ENCODE measurements at places on chromosomes 16 and 17.

DNA sequence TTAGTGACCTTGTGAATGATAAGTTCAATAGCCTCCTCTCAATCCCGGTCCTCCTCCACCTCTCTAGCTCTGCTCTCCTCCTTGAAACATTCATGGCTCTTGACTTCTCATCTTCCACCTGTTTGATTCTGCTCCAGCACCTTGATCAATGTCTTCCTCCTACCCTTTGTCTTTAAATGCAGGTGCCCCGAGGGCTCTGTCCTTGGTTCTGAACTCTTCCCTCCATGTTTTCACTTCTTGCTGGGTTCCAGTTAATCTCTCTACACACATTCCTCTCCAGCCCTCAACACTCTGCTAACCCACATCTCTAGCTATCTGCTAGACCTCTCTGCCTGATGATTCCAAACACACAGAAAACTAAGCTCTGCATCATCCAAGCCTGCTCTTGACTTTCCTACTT, 13.4 kb downstream of the CD300E start:
- DNase-seq: no peak

- no peak for DNase-seq
Observed at GRCh38 chr17:8868529-8868951, 1.1 kb upstream of the PIK3R6 start.

DNA sequence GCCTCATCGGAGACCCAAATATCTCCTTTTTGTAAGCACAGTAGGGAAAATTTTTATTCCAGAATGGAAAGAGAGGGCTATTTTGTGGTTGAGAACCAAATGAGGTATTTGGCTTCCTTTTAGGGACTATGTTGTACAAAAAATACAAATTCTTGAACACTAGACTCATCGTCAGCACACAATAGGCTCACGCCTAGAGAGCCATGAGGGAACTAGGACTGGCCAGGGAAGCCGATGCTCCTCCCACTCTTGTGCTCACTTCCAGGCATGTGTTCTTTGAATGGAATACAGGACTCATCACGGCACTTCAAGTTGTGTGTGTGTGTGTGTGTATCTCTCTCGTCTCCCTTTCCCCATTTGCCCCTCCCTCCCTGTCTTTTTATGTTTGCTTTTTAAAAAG, 17.8 kb upstream of the BLMH start:
- DNase-seq: no peak

- no peak for DNase-seq
Observed at GRCh38 chr17:29836643-29837042, 93.4 kb downstream of the SSH2 start.

- DNase-seq: no peak
Observed at GRCh38 chr17:5516060-5516792, 29.9 kb downstream of the MIS12 start.

DNA sequence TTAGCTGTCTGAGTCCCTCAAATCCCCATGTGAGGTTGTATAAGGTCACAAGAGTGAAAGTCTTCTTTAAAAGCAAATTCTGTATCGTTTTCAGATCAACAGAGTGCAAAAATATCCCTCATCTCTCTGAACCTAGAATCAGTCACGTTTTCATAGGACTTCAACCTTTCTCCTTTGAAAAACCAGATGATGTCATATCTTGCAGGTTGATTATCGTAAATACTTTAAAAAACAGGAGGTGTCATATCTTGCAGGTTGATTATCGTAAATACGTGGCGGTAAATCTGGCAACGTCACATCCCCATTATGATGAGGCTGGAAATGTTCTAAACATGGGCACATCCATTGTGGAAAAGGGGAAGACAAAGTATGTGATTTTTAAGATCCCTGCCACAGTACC, 25.9 kb downstream of the BCO1 start:
- DNase-seq: no peak

- no peak for DNase-seq
Observed at GRCh38 chr16:75003931-75004330, 5.1 kb downstream of the ZNRF1 start.

- DNase-seq: no peak
Observed at GRCh38 chr17:76262732-76263344, 2.3 kb upstream of the UBALD2 start.

DNA sequence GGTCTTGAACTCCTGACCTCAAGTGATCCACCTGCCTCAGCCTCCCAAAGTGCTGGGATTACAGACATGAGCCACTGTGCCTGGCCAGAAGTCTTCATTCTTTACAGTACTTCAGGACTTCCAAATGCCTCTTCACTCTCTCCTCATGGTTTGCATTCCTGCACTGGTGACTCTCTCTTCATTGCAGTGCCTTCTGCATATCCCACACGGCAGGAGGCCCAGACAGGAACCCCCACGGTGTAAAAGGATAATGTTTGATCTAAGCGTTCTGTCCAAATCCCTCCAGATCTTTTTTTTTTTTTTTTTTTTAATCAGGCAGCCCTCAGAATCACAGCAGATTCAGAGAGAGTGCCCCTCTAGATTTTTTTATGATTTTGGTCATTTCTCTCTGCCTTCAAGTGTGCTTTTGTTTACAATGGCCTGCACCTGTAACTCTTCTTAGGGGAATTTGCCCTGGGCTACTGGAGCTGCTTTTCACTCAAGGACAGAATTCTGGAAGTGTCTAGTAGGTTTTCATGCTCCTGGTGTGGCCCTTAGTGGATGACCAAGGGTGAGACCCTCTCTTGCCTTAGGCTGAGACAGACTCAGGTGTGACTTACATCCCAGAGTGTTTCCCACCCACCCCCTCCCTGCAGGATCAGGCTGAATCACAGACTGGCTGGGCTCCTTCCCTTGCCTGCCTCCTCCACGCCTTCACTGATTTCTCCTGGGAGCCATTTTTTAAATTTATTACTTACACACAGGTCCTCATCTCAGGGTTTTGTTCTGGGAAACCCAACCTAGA, 19.8 kb upstream of the NF1 start:
- no peak for DNase-seq

- DNase-seq: no peak
Observed at GRCh38 chr16:88705801-88706228, 393 bp downstream of the RNF166 start.

- no peak for DNase-seq
Observed at GRCh38 chr17:75031972-75032719, 14.6 kb downstream of the ATP5PD start.

DNA sequence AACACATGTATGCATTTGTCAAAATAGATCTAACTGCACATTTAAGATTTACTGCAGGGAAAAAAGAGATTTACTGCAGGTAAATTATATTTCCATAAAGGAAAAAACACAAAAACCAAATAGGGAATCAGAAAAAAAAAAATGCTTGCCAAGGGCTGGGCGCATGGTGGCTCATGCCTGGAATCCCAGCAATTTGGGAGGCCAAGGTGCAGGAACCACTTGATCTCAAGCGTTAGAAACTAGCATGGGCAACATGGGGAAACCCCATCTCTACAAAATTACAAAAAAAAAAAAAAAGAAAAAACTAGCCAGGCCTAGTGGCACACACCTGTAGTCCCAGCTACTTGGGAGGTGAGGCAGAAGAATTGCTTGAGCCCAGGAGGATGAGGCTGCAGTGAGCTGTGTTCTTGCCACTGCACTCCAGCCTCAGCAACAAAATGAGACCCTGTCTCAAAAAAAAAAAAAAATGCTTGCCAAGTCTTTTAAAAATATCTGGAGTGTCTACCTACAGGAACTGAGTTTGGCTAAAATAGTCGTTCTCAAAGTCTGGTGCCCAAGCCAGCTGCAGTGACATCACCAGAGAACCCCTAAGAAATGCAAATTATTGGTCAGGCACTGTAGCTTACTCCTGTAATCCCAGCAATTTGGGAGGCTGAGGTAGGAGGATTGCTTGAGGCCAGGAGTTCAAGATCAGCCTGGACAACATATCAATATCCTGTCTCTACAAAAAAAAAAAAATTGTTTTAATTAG, 17.5 kb downstream of the TRIM25 start:
- DNase-seq: no peak

GRCh38 chr16:55569025-55569424, 2.5 kb downstream of the CAPNS2 start:
- no peak for DNase-seq

DNA sequence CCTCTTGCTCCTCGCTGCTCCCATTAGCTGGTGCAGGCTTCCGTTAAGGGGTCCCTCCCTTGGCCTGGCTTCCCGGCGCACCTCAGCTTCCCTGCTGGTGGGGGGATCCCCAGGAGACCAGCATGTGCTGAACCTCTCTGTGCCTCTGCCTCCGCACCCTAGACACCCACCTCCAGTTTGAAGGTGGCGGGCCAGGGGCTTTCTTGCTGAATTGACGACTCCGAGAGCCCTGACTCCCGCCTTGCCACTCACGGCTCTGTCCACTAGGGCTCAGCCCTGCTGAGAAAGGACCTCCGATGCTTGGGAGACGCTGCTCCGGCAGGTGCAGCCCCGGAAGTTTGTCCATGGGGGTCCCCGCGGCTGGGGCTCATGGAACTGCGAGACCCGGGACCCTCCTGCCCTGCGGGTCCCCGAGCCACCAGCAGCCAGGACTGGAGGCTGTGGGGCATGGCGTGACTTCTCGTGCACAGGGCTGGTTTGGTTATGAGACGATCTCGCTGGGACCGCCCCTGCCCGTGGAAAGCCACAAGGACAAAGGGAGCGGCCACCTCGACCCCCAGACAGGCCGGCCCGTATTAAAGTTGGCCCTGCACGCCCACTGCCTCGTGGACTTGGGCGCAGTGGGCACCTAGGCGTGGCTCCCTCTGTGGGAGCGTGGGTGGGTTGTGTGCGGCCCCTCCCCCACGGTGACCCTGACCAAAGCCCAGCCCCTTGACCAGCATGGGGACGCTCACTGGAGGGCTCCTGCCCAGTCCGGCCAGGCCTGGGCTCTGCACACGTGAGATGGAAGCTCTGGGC, 8.1 kb downstream of the CHMP6 start:
- no peak for DNase-seq

DNA sequence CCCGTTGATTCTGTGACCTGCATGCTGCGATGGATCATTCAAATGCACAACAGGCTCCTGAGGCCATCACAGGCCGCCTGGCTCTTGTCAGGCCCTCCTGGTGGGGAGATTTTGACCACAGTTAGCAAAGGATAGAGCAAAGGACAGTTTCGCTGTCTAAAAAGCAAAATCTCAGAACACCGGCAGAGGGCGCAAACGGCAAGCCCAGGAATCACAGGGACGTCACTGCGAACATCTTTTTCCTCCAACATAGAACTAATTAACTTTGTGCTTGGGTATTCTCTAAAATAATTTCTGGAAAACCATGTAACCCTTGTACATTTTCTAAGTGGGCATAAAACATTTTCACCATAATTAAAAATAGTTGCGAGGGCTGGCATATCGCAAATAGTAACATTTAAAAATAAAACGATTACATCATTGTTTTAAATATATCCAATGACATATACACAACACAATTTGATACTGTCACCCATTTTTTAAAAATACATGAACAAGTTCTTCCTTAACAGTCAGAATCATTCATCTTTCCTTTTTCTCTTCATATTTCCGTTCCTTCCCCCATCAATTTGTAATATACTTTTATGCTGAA, 19.7 kb upstream of the SLC47A1 start:
- no peak for DNase-seq

GRCh38 chr16:73565263-73565662, 517.3 kb upstream of the ZFHX3 start:
- DNase-seq: no peak

GRCh38 chr16:16042076-16042475, 92.7 kb downstream of the ABCC1 start:
- DNase-seq: no peak

DNA sequence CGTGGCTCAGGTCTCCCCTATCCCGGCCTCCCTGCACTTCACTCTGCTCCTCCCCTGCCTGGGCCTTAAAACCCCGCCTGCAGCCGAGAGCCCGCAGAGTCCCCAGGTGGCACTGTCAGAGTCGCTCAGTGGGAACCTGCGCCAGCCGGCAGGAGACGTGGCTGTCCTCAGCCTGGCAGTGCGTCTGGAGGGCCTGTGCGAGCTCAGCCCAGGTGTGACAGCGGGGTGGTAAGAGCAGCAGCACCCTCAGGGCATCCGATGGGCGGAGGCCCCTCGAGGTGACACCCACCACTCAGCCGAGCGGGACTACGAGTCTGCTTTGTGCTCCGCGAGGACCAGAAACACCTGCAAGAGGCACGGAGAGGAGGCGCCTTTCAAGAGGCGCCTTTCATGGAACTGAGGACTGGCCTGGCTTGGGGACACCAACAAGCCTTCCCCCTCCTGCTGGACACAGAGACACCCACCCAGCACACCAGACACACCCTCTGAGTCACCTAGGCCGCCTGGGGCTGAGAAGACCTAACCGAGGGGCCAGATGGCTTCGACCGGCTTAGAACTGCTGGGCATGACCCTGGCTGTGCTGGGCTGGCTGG, at the start of gene CLDN9:
TSS of gene CLDN9 (plus strand) at position 96 of the 593 bp plus-strand sequence. CDS start at position 536, 440 bp downstream.
- DNase-seq: no peak

- DNase-seq: no peak
Observed at GRCh38 chr16:68370581-68371275, 59.9 kb downstream of the PRMT7 start.

GRCh38 chr17:3770466-3770865, 30.5 kb downstream of the ITGAE start:
- no peak for DNase-seq

DNA sequence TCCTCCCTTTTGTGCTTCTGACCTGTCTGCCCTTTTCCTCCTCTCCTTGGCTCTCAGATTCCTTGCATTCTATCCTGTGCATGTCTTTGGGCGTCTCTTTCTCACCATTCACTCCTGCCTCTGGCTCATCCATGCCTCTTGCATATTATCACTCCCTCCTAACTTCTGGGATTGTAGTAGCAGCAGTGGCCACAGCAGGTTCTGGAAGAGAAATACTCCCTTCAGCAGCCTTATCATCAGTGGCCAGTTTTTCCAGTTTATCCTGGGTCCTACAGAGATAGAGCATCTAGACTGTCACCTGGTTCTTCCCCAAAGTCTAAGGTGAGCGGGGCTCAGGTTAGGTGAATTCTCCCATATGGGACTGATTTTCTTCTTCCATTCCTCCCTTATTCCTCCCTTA, 354.0 kb upstream of the CCL2 start:
- no peak for DNase-seq

DNA sequence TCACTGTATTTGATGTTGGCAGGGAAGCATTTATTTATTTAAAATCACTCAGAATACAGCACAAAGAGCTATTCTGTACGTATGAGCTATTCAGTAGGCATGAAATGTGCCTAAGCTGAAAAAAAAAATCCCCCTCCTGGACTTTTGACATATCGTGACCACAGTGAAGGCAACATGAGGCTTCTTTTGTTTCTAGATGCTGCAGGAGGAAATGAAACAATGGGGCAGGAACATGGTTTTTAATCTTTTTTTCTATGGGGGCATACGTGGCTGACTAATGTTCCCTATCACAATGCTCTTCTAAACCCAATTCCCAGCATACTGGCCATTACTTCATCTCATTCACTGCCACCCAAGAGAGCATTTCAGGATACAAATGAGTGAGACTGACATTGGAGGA, 191.0 kb upstream of the PMFBP1 start:
- no peak for DNase-seq

- no peak for DNase-seq
Observed at GRCh38 chr17:38464723-38465390, 36.6 kb downstream of the ARHGAP23 start.
